GM23248 (cell line): ENCODE measurements at places on chromosomes 16 and 17. TPM values are rescaled to one million over a fixed set of nuclear protein-coding genes. Genes with fewer than 3 reads are reported as not detected.

GNG13 gene
- polyA plus RNA-seq = not detected in 2 replicates

NTHL1 gene
- 20.3 and 21.2 TPM in 2 replicates for polyA plus RNA-seq

SDK2 gene
- polyA plus RNA-seq = 0.03 TPM in 1 of 2 replicates, not detected in the other

RGS11 gene
- 4.4 and 4.5 TPM in 2 replicates for polyA plus RNA-seq

CD7 gene
- 0.23 TPM in 1 of 2 replicates, not detected in the other for polyA plus RNA-seq

TAT gene
- polyA plus RNA-seq = not detected in 2 replicates

CRYBA1 gene
- not detected in 2 replicates for polyA plus RNA-seq

KRT12 gene
- polyA plus RNA-seq = not detected in 2 replicates

TUBB3 gene
- 95.8 and 96.4 TPM in 2 replicates for polyA plus RNA-seq

UTS2R gene
- polyA plus RNA-seq = not detected in 2 replicates

SPDYE4 gene
- polyA plus RNA-seq = not detected in 2 replicates

LGALS9B gene
- not detected in 2 replicates for polyA plus RNA-seq

GJD3 gene
- polyA plus RNA-seq = 1.3 and 2.0 TPM in 2 replicates

PLA2G10 gene
- polyA plus RNA-seq = not detected in 2 replicates

TOX3 gene
- polyA plus RNA-seq = not detected in 2 replicates

SNX20 gene
- polyA plus RNA-seq = not detected in 2 replicates

DNA sequence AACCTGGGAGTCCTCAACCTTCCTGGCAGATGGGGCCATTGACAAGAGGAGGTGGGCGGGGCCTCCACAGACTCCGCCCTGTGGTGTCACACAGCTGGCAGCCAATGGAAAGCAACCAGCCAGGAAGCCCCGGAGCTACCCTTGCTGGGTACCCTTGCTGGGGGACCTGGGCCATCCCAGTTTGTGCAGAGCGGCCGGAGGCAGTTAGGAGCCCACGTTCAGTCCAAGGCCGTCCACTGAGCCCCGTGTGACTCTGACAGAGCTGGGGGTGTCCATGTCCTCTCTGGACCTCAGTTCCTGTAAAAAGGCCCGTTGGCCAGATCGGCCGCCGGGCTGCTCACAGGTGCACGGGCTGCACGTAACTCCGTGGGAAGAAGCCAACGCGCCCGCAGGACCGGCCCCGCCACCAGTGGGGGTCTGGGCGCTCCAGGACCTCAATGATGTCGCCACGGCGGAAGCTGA lies 17.1 kb upstream of the FAM83G start:
- peak; percentile 33 for DNase-seq

DNA sequence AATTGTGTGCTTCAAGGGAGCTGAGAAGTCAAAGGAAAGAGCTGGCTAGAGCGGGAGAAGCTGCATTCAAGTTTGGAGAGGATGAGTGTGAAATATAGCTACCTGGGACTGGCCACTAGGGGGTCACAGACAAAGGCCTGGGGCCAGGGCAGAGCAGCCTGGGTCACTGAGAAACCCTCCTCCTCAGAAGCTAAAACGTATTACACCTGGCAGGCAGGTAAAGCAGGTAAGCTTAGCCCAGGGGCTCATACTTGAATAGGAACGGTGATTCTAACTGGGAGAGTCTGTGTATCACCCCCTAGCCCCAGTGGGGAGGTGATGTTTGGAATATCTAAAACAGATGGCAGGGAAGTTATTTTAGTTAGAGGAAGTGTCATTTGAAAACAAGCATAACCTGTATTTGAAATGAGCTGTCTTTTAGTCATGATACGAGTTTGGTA lies 6.8 kb downstream of the KRT37 start:
- no peak for DNase-seq

GRCh38 chr17:27630607-27631410 lies at the start of gene LGALS9:
Gene LGALS9, plus strand, starts transcription at chr17:27631188. Its CDS starts 78 bp downstream, at chr17:27631266.
- DNase-seq = peak; percentile 57

- no peak for DNase-seq
Measured at GRCh38 chr17:44310609-44311376, 2.4 kb downstream of the RUNDC3A start.

GRCh38 chr17:76137001-76137350 lies 4.1 kb downstream of the FOXJ1 start:
- DNase-seq = no peak

DNA sequence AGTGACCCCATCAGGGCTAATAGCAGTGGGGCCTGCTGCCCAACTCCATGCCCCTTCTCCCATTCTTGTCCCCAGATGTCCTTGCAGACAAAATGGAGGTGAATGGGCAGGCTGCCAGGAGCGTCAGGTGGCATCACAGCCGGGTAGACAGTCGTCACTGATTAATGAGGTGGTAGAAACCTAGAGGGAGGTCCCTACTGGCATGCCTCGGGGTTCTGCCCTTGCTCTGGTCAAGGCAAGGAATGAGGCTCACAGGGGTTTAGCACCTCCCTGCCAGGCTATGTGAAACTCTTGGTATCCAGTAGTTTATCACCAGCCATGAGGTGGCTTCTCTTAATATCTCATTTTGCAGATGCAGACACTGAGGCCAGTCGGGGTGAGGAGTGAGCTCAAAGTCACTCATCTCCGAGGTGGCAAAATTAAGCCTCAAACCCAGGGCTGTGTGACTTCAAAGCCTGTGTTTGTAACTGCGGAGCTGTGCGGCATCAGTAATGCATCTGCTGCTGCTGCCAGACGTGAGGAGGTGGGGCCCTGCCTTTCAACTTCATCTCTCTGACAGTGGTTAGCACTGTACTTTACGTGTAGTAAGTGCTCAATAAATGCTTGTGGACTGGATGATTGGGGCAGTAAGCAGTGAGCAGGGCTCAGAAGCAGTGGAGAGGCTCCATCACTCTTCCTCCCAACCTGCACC lies 21.3 kb downstream of the RAI1 start:
- DNase-seq = no peak

- DNase-seq = peak; percentile 53
Measured at GRCh38 chr17:76734080-76734840, 2.9 kb downstream of the SRSF2 start.

DNA sequence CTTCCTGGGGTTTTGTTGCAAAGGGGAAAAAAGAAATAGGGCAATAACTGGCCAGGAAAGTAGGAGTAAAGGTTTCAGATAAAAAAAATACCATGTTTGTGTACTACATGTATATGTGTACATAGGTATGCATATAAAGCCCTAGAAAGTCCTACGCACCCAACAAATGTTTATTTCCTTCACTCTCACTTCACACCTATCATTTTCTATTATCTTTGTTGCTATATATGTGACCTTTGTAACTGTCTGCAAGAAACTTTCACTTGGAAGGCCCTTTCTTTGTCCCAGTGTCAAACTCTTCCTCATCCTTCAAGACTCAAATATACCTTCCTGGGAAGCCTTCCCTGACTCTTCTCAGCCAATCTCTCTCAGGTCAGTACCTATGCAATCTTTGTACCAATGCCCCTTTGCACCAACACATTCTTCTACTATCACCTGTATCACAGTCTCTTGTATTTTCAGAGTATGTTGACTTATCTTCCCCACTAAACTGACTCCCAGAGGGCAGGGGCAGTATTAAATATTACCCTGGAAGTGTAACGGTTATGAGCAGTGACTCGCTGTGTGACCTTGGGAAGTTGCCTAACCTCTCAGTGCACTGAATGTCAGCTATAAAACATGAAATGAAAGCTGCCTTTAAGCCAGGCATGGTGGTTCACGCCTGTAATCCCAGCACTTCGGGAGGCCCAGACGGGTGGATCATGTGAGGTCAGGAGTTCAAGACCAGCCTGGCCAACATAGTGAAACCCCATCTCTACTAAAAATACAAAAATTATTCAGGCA lies 6.5 kb downstream of the XPO6 start:
- no peak for DNase-seq

GRCh38 chr16:87635541-87636049 lies 33.3 kb downstream of the JPH3 start:
- peak; percentile 64 for DNase-seq

DNA sequence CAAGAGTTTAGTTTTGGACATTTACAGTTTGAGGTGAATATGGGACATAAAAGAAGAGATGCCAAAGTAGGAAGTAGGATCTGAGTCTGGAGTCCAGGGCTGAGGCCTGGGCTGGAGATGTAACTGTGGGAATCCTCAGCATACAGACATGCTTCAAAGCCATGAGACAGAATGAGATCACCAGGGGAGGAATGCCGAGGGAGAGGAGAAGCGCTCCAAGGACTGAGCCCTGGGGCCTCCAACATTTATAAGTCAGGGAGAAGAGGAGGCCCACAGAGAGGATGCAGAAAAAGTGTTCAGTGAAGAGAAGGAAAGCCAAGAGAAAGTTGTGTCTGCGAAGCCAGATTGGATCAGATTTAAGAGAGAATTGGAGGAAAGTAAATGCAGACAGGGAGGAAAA lies 277.5 kb upstream of the MYOCD start:
- DNase-seq = peak; percentile 36

DNA sequence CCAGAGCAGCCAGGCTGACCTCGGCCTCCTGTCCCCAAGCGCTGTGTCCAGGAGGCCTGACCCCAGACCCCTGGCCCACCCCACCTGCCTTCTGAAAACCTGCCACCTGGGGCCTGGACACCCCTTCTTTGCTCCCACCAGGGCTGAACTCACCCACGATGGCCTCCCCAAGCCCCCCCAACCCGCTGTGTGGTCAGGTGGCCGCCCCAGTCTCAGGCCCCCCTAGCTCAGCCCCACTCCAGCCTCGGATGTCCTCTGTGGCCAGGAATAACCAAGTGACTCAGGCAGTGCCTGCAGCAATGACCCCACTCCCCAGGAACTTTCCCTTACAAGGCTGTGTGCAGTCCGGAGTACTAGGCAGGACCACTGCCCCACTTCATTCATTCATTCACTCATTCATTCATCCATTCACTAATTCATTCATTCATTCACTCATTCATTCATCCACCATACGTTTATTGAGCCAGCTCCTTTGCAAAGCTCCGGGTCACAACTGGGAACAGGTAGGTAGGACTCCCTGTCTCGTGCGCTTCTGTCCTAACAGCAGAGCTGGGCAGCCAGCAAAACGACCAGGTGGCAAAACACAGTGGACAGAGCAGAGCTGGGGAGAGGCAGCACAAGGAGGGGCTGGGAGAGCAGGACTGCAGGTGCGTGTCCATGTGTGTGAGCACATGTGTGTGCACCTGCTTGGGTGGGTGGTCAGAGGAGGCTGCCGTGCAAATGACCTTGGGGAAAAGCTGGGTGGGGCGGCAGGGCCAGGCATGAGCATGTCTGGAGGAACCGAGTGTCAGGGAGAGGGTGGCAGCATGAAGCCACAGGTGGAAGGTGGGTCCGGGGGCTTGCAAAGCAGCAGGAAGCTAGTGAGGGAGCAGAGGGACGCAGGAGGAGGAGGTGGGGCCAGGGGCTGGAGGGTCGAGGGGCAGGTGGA lies 75.8 kb upstream of the CBX4 start:
- DNase-seq = no peak

GRCh38 chr17:59842901-59843652 lies 49.7 kb downstream of the TUBD1 start:
- peak; percentile 95 for DNase-seq

- no peak for DNase-seq
Measured at GRCh38 chr16:17748044-17748719, 277.4 kb upstream of the XYLT1 start.

DNA sequence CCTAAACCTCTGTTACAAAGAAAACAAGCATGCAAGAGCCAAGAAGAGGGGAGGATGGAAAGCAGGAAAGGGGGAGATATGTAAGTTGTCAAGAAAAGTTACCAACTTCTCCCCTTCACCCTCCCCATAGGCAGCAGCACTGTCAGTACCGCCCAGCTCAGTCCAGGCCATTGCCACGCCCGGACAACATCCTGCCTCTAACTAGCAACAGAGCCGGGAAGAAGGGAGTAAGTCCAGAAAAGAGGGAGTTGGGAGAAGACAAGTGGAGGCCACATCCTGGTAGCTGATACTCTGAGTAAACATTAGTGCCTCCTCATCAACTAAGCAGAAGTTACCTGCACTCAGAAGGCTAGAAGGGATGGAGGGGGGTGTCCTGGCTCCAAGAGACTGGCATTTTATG lies 113.6 kb downstream of the SMG6 start:
- peak; percentile 57 for DNase-seq

- DNase-seq = no peak
Measured at GRCh38 chr16:79042886-79043285, 557.7 kb downstream of the MAF start.

GRCh38 chr16:23827057-23827456 lies 8.7 kb upstream of the PRKCB start:
- no peak for DNase-seq

GRCh38 chr16:65994291-65994690 lies 372.2 kb upstream of the CDH5 start:
- DNase-seq = no peak

DNA sequence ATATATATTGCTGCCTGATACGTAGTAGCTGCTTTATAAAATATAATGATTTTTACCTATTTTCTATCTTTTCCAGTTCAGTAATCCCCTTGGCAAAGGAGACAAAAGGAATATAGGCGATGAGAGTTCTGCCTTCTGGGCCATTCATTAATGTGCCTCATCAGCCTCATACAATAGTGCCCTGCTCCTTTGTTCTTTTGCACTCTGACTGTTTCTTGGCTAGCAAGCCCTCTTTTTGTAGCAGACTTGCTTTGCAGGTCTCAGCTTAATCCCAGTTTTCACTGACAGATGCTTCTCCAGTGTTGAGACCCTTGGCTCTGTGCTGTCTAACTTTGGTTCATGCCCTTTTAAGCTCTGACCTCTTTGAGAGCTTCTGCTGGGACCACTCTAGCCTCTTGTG lies 10.4 kb downstream of the HSD17B2 start:
- DNase-seq = no peak

DNA sequence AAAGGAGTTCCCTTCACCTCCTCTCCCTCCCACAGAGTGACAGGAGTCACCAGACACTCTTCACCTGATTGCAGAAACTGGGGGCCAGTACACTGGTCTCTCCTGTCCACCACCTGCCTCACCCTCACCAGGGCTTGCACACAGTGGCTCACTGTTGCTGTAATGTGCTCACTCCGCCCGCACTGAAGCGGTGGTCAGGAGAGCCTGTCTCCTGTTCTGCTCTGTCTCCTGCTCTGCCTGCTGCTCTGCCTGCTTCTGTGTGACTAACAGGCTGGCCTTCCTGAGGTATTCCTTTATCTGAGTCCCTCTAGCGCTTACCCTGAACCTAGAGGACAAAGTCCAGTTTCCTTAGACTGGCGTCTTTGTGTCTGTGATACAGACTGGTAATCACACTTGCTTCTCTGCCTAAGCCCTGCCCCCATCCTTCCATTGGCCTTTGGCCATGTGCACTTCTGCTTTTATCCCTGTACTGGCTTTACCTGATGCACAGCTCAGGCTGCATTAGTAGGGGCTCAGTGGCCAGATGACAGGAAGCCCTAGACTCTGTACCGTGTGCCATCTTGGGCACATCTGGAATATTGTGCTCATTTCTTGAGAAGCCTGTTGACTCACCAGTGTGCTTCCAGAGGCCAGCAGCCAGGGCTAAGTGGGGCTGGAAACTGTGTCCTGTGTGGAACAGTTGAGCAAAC lies 13.3 kb downstream of the PROCA1 start:
- peak; percentile 39 for DNase-seq

GRCh38 chr17:50588391-50589049 lies 28.0 kb downstream of the CACNA1G start:
- peak; percentile 11 for DNase-seq

GRCh38 chr17:29042679-29043538 lies at the start of gene PIPOX:
Gene PIPOX, plus strand, starts transcription at chr17:29043141. Its CDS starts 85 bp downstream, at chr17:29043226.
- DNase-seq = no peak

GRCh38 chr17:72432881-72433280 lies 312.1 kb downstream of the SOX9 start:
- no peak for DNase-seq

GRCh38 chr16:89561142-89561883 lies 831 bp downstream of the RPL13 start:
- DNase-seq = peak; percentile 55

- DNase-seq = peak; percentile 23
Measured at GRCh38 chr17:69856946-69857345, 218.1 kb upstream of the KCNJ16 start.

- DNase-seq = peak; percentile 16
Measured at GRCh38 chr17:76239538-76240274, 587 bp downstream of the RNF157 start.

GRCh38 chr17:70295731-70296130 lies 126.4 kb downstream of the KCNJ2 start:
- no peak for DNase-seq

- no peak for DNase-seq
Measured at GRCh38 chr17:73096211-73096610, 3.7 kb upstream of the SLC39A11 start.
